ENCODE measurements at places on chromosomes 3 and 15.

GRCh38 chr15:48592933-48593332 lies 52.6 kb downstream of the FBN1 start:
- DNase-seq, result no peak

DNA sequence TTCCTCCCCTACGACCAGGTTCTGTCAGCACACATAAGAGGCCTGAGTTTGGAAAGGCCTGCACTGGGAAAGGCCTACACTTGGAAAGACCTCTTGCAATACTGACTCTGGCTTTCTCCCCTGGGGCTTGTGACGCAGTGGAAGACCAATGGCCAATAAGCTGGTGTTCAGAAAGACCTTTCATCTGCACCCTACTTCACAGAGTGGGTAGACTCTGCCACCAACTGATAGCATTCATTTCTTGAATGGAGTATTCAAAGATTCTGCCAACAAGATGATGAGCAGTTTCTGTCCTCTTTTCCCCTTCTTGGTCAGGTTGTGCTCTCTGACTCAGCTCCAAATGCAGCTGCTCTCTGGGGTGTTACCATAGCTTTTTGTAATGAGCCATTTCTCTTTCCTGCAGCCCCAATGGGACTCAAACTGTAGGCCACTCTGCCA lies 48.8 kb downstream of the TIPARP start:
- no peak for DNase-seq

DNA sequence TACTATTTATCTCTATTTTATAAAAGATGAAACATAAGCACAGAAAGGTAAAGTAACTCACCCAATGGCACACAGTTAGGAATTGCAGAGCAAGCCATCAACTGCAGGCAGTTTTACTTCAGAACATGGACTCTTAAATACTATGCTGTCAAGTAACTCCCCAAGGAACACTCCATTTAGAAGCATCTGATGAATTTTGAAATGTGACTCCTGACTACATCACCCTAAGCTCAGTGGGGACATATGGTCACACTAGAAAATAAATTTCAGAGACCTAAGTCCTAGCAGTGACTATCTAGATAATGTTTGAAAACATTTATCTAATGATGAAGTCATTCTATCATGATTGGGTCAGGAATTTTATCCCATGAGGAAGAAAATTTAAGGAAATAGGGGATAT lies 272.8 kb upstream of the ARRDC4 start:
- no peak for DNase-seq

GRCh38 chr3:42151596-42152168 lies 60.5 kb downstream of the TRAK1 start:
- no peak for DNase-seq

- no peak for DNase-seq
Measured at GRCh38 chr3:13480340-13481318, 523 bp downstream of the HDAC11 start.

- DNase-seq, result no peak
Measured at GRCh38 chr3:50584391-50584790, 15.1 kb downstream of the HEMK1 start.

DNA sequence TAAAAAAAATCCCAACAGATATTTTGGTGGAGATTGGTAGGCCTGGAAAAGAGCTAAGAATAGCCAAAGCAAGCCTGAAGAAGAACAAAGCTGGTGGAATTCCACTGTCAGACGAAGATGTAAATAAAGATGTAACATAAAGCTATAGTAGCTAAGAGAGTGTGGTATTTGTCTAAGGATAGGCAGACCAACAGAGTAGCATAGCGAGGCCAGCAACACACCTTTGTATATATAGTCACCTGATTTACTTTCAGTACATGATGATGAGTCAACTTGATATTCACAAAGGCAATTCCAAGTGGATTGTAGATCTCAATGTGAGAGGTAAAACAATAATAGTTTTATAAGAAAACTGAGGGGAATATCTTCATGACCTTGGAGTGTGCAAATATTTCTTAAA lies 53.6 kb upstream of the SYN2 start:
- DNase-seq, result no peak

GRCh38 chr3:120095226-120095978 lies 1.2 kb upstream of the GSK3B start:
- DNase-seq, result peak; percentile 81

DNA sequence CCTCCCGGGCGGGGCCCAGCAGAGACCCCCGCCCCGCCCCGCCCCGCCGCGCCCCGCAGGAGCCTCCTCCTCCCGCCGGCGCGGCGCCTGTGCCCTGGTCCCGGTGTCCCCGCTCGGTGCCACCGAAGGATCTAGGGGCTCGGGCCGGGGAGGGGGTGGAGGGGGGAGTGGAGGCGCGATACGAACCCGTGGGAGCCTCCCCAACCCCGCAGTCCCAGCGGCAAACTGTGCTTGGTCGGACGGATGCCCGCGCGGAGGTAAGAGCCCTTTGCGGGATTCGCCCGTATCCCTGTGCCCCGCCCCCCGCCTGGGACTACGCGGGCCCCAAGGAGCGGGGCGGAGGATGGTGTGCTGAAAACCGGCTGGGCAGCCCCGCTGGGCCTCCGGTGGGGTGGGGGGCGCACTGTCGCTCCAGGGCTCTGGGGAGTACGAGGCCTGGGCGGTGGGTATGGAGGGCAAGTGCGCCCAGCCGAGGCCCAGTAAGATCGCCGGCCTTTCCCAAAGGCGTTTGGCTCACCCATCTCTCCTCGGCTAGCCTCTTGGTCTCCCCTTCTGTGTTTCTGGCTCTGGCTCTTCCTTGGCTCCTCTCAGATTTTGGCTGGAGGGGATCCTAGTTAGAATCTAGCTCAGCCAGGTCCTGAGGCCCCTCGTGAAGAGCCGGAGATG lies 65.6 kb upstream of the POLG start:
- no peak for DNase-seq

DNA sequence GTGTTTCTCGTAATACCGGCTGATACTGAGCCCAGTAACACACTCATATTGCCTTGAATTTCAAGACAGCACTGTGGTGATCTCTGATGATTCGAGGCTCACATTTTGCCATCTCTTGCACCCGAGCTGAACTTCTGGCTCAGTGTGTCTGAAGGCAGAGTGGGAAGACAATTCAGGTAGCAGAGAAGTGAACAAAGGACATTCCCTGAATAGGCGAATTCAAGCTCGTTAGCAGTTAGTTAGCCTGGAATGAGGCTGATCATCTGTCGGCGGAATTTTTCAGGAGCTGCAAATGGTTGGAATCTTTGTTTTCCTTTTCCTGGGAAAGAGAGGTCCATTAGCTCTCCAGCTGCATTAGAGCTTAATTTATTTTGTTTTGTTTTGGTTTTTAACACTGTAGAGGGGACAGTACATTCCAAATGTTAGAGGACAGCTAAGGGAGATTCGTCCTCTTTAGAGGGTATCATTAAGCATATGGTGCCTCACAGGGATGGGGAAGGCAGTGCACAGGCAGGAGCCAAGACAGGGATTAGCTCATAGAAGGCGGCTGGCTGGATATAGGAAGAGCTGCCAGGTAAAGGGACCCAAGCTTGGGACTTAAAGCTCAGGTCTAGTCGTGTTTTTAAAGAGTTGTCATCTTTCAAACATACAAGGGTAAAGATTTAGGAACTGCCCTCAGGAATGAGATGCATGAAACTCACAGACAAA lies 119.7 kb upstream of the DLG1 start:
- no peak for DNase-seq

DNA sequence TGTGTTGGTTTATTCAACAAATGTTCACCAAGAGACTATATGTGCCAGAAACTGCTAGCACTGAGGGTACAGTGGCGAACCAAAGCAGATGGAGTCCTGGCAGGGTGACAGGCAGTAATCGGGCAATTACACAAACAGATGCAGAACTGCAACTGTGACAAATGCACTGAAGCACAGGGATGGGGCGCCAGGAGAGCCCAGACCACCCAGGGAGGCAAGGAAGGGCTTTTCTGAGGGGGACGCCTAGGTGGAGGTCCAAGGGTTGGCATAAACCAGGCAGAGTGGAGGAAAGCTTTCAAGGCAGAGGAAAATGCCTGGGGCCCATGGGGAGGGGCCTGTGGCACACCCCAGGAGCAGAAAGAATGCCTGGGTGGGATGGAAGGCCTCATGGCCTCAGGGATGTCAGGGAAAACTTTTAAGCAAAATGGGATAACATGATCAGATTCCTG lies 5.5 kb downstream of the DIS3L start:
- no peak for DNase-seq

- DNase-seq, result no peak
Measured at GRCh38 chr3:170154569-170155143, 26.9 kb downstream of the PHC3 start.

All from amniotic stem cell (primary cell).